Amniotic epithelial cell (primary cell): ENCODE measurements at places on chromosomes 3 and 15.

- DNase-seq = no peak
Observed at GRCh38 chr15:80251428-80252120, 439 bp downstream of the CTXND1 start.

GRCh38 chr15:84586696-84587095, 14.1 kb upstream of the ZSCAN2 start:
- DNase-seq = no peak

DNA sequence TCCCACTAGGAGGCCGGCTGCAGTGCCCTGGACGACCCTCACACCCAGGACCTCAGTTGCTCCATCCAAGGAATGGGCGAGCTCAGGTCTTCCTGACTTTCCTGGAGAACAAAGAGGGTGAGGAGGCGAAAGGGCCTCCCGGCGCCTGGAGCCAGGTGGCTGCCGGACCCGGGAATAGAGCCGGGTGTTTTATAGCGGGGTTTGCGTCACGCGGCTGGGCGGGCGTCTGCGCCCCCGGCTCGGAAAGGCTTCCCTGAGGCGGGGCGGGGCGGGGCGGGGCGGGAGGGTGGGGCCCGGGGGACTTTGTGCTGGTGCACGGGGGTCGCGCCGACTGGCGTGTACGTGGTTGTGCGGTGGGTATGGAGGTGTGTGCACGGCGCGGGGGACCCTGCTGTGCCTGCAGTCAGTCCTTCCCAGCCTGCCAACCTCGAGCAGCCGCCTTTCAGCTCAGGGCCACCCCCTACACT, 4.6 kb upstream of the PRKCD start:
- DNase-seq = no peak

DNA sequence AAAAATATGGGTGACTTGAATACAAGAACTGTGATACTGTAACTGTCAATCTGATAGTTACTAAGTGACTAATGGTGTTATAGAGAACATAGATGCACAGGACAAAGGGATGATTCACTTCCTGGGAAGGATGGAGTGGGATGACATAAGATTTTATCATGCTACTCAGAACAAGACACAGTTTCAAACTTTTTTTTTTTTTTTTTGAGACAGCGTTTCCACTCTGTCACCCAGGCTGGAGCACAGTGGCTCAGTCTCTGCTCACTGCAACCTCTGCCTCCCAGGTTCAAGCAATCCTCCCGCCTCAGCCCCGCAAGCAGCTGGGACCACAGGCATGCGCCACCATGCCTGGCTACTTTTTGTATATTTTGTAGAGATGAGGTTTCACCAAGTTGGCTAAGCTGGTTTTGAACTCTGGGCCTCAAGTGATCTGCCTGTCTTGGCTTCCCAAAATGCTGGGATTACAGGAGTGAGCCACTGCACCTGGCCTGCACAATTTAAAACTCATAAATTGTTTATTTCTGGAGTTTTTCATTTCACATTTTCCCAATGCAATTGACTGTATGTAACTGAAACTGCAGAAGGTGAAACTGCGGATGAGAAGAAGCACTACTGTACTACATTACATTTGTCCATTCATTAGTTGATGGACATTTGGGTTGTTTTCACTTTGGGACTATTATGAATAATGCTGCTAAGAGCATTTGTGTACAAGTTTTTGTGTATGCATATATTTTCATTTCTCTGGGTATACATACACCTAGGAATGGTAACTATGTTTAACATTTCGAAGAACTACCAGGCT, 40.6 kb downstream of the ADIPOQ start:
- DNase-seq = peak; percentile 57

DNA sequence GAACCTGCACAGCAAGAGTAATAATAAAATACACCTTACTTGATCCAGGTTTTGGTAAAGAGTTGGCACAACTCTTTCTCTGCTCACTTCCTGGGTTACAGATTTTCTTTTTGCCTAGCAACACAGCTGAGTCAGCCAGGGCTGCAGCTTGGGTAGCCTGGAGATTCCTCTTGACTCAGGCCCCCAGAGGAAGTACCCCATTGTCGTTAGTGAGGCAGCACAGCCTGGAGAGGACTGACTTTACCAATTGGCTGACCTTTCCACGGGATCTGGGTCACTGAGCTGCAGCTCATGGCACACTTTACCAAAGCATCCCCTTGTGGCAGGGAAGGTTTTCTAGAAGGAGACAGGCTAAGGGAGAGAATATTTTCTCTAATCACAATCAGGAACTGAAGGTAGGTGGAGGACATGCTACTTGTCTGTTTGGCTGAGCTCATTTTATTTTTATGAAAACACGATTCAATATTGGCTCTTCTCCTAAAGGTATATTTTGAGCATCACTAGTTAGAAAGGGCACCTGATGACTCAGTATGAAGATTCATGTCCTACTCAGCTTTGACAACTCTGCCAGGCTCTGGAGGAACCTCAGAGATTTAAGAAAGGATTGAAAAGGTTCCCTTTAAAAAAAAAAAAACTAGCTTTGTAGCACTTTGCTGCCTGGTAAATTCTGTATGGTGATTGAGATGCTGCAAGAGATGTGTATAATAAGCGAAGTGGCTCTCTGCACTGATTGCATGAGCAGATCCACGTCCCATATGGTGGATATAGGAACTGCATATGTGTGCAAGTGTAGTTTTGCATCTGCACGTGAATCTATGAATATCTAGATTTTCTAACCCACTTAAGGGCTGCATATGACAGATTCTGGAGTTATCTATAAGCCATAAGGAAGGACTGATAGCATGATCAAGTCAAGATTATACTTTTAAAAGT, 124.8 kb downstream of the CHDH start:
- DNase-seq = no peak

DNA sequence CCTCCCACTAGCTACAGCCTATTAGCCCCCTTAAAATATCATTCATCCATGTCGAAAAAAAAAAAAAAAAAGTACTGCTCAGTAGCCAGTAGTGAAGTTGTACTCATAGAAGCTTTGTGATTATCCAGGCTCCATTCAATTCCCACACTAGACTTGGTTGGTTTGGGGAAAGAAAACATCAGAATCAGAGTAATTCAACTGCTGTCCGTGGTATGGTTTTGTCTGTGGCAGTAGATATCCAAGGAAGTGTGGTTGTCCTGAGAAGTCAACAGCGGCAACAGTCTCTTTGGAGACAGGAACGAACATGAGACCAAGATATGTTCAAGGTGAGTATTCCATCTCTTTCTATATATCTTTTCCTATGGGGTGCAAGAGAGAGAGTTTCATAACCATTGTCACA, 99.2 kb downstream of the GOLIM4 start:
- no peak for DNase-seq

DNA sequence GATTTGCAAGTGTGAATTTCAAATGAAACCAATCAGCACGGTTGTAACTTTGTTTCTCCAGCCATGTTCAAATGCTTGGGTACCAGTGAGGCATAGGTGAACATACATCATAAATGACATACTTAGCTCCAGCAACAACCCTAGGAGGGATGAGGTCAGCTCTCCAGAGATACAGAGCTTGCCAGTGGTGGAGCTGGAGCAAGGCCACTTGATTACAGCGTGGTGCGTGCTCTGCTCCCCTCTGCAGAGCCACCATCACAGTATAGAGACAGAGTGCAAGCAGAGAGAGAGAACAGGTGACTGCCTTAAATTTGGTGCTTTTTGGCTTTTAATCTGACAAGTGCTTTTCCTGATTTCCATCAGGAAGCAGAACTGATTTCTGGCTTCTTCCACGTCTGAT, 275.1 kb downstream of the PDZRN3 start:
- no peak for DNase-seq

DNA sequence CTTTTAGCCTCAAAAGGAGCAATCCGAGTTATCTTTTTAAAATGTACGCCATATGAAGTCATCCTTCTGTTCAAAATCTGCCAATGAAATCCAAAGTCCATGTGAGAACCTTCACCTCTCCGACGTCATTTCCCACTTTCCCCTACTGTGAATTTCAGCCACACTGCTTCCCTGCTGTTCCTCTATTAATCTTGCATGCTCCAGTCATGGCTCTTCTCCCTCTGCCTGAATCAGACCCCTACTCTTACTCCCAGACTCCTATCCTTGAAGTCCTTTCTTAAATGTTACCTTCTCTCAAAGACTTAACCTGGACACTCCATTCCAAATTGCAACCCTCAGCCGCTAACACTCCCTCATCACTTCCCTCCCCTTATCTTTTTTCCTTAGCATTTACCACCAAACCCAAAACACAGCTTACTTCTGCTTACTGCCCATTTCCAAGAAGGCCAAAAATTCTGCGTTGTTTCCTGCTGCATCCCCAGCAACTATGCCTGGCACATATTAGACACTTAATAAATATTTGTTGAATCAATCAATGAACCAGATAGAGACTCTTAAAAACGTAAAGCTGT, 1.2 kb downstream of the NKIRAS1 start:
- peak; percentile 40 for DNase-seq

DNA sequence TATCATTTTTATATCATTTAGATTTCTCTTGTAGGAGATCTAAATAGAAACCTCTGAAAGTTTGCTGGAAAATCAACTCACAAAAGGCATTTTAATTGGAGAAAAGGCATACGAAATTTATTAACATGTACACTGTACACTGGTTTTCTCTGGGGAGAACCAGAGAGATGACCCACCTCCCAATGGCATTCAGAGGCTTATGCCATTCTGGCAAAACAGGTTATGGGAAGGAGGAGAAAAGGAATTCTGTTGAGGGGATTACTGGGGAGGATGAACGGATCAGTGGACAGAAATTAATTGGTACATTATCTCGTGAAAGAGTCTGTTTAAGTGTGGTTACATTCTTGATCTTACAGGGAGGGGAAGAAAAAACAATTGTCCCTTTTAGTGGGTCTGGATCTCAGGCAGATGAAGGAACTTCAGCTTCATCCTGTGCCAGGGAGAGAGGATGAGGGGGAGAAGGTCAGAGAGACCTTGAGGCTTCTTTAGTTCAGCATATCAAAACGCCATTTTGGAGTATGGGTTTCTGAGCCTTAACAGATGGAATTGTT, 16.5 kb downstream of the RAB11A start:
- no peak for DNase-seq

DNA sequence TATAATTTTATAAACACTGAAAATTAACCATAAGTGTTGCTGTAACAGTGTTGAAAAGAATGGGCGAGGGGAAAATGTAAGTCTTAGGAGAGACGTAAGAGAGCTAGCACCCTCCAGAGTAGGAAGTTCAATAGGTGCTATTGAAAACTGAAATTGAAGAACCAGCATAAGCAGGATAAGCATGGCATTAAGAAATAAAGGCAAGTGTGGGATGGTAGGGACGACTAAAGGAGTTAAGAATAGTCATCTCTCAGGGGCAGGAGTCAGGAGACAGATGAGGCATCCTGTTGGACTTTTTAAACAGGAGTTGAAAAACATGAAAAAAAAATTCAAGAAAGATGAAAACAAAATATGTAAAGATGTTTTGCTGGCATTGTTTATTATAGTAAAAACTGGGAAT, 43.5 kb downstream of the ABHD2 start:
- DNase-seq = no peak

DNA sequence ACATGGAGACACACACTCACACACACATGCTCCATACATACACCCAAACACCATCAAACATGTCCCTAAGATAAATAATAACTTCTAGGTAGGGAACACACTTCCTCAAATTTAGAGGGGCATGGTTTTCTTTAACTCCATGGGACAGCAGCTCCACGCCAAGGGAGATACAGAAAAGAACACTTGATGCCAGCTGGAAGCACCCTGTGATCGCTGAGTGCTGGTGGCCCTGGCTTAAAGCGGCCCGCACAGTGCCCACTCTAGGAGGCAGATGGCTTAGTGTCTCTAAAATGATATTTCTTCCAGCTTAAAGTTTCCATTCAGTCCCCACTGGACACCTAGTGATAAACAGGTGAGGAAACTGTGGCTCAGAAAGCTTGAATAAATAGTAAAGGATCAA, 232.9 kb downstream of the UACA start:
- DNase-seq = no peak

DNA sequence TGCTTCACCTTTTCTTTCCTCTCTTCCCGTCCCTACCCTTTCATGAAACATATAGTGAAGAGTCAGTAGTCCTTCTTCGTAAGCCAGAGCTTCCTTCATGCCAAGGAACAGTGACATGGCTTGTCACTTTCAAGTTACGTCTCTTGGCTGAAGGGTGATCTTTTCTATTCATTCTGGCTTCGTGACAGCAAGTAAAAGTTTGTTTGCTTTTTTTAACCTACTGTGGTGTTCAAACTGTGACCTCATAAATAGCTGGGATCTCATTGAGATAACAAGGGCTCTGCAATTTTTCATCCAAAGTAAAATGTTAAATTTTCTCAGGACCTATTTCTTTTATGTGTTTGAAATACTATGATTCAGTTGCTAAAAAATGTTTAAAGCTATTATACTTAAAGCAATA, 10.5 kb downstream of the CDIN1 start:
- DNase-seq = peak; percentile 64

DNA sequence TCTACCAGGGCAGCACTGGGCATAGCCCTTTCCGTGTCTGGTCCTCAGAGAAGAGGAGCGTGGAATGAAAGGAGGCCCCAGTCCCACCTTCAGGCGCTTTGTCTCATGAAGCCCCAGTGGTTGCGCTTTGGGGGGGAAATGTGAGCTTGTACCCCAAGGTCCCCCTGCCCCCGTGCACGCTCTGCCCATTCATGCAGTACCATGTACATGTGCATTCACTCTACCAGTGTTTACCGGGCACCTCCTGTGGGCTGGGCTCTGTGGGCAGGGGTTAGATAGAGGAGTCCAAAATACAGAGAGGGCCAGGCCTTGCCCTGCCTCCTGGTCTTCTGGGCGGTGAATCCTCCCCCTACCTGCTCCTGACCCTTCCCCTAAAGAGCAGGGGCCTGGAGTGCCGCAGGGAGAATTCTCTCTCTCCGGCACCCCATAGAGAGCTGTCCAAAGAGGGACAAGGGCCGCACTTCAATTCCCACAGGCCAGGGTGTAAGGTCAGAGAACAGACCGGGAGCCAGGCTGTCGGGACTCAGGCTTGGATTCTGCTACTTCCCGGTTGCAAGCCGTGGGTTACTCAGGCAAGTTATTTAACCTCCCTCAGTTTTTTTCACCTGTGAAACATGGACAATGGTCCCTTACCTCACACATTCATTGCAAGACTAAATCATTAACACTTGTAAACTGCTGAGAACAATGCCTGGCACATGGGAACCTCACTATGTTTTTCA, 153.4 kb downstream of the MEGF11 start:
- DNase-seq = no peak
